Lung (tissue), 17 donors: ENCODE measurements at places on chromosomes 2 and 18. TPM values are rescaled to one million over a fixed set of nuclear protein-coding genes. Genes with fewer than 3 reads are reported as not detected.
A peak's percentile ranks its signal among the peaks of the same experiment; 100 is the strongest.

The TACR1 gene
- total RNA-seq, result 1.6 TPM

The REG1B gene
- total RNA-seq, result 4.0 TPM

The LMAN2L gene
- total RNA-seq, result 36.3 TPM

DNA sequence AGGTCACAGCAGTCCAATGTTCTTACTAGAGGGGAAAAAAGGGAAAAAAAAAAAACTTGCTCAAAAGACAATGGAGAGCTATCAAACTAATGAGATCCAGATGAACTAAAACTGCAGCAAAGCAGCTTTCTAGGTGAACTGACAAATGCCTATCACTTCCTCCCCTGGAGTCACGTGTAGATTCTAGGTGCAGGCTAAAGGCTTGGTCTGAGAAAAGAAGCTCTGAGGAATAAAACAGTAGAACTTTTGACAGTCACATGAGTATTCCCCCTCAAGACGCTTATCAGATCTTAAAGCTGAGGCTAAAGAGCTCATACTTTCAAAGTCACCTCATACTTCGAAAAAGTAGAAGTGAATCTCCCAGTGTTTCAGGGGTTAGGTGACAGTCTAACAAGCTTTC lies 42.3 kb downstream of the SMAD2 start:
- DNase-seq, result no peak
- H3K27me3 ChIP-seq, result no peaks in the 10 kb centered on the region
- peaks cover 3% of the 10 kb centered on the region for H3K36me3 ChIP-seq
- H3K4me3 ChIP-seq, result no peak overlapping the region

The EFR3B gene
- total RNA-seq, result 6.1 TPM

DNA sequence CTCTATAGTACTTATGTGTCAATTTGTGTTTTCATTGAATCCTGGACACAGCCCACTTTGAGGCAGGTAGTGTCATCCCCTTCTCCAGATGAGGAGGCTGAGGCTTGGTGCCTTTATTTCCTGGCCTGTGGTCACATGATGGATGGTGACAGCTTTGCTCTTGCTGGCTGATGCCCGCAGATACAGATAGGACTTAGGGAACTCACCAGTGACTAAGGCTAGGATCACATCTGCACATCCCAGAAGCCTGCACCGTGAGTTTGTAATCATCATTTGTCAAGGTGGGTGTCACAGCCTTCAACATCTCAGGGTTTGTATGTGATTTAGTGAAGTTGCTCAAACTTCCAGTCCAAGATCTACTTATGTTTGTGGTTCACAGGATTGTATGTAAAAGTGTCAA lies 295.1 kb upstream of the RAB12 start:
- H3K4me1 ChIP-seq, result no peaks in the 10 kb centered on the region
- no peaks in the 10 kb centered on the region for H3K27me3 ChIP-seq
- no peak overlapping the region for H3K27ac ChIP-seq
- H3K4me3 ChIP-seq, result no peak overlapping the region

DNA sequence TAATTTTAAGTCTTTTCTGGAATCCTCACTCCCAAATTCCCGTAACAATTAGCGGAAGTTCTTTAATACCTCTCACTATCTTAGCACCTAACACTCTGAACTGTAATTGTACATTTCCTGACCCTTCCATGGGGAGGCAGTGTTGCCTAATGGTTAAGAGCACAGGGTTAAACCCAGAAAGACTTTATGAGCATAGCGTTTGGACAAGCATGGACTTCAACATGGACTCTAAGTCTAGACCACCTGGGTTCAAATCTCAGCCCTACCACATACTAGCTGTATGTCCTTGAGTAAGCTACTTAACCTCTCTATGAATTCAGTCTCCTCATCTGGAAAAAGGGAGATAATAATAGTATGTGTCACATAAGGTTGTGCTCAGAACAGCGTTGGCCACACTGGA lies 13.0 kb downstream of the ANTXR1 start:
- H3K4me3 ChIP-seq, result no peak overlapping the region
- DNase-seq, result no peak
- no peak overlapping the region for H3K27ac ChIP-seq

The CPSF3 gene
- total RNA-seq, result 23.7 TPM

DNA sequence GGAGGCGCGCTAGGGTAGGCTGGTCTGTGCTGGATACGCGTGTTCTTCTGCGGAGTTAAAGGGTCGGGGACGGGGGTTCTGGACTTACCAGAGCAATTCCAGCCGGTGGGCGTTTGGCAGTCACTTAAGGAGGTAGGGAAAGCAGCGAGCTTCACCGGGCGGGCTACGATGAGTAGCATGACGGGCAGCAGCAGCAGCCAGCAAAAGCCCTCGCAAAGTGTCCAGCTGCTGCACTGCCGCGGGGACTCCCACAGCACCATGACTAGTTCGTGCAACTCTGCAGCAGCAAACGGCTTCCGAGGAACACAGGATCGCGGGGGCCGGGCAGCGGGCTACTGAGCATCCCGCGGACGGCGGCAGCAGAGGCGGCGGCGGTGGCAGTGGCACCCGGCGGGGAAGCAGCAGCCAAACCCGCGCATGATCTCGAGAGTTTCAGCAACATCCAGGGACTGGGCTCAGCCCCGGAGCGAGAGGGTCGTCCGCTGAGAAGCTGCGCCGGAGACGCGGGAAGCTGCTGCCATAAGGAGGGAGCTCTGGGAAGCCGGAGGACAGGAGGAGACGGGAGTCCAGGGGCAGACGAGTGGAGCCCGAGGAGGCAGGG lies 368 bp downstream of the TMEFF2 start:
- H3K4me1 ChIP-seq, result no peaks in the 10 kb centered on the region
- DNase-seq, result peak; percentile 31
- H3K36me3 ChIP-seq, result no peaks in the 10 kb centered on the region
- H3K27me3 ChIP-seq, result peaks cover 2% of the 10 kb centered on the region

DNA sequence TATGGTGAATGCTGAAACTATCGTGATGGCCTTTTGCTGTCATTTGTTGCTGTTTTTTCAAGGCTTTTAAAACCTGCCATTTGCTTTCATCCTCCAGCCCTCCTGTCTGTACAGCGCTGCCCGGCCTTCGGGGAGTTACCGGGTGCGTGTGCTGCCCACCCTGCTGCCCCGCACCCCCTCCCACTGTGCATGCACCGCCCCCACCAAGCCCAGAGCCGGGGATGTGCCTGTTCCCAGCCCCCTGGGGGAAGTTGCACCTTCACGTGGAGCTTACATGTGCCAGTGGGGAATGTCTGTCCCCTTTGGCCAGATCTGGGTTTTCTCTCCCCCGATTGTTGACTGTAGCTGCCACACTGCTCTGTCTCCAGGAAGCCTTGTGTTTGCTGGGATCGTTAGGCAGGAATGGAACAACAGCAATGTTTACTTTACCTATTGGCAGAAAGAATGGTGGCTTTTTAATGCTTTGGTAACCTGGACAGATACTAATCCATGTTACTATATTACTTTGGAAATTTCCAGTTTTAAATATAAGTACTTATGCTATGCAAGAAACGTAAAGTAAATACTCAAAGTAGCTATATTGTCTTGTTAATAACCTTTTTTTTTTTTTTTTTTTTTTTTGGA lies 64.8 kb upstream of the RBM44 start:
- peaks cover 8% of the 10 kb centered on the region for H3K36me3 ChIP-seq
- DNase-seq, result peak; percentile 26
- H3K27ac ChIP-seq, result peak overlapping the region; percentile 74
- peaks cover 24% of the 10 kb centered on the region for H3K4me1 ChIP-seq

DNA sequence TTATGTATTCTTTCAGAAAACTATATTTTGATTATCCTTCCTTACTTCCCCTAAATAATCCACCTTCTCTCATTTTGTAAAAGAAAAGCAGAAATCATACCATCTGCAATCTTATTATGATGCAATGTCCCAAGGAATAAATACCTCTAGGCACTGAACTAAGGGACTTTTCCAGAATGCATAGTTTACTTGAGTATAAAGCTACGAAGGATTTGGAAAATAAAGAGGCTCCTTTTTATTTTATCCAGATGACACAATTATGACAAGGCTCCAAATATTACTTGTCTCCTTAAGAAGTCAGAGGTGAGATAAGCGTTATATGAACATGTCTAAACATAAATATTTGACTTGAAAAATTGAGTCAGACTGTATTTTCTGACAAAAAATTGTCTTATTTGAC lies 72.1 kb downstream of the COL3A1 start:
- H3K4me3 ChIP-seq, result no peak overlapping the region
- DNase-seq, result no peak
- no peak overlapping the region for H3K27ac ChIP-seq
- no peaks in the 10 kb centered on the region for H3K27me3 ChIP-seq

- peaks cover 3% of the 10 kb centered on the region for H3K4me1 ChIP-seq
- DNase-seq, result peak; percentile 77
- H3K4me3 ChIP-seq, result no peak within 1 kb of the TSS
- no peak within 1 kb of the TSS for H3K27ac ChIP-seq
These were observed at the start of gene SULT1C2 for GRCh38 chr2:108288534-108289106. TSS of gene SULT1C2 (plus strand) at chr2:108288895. CDS start at chr2:108293668, 4,773 bp downstream.

The SERPINB11 gene
- not detected for total RNA-seq

GRCh38 chr2:180061085-180061484 lies 54.0 kb upstream of the CWC22 start:
- H3K4me3 ChIP-seq, result no peak overlapping the region
- no peaks in the 10 kb centered on the region for H3K36me3 ChIP-seq
- H3K27me3 ChIP-seq, result no peaks in the 10 kb centered on the region

GRCh38 chr2:40105593-40105992 lies 326.5 kb upstream of the THUMPD2 start:
- H3K27ac ChIP-seq, result no peak overlapping the region
- no peak for DNase-seq
- H3K27me3 ChIP-seq, result no peaks in the 10 kb centered on the region
- no peaks in the 10 kb centered on the region for H3K4me1 ChIP-seq
- no peak overlapping the region for H3K4me3 ChIP-seq

The DAW1 gene
- total RNA-seq, result 9.2 TPM

GRCh38 chr2:46849046-46849715 lies 66.4 kb downstream of the MCFD2 start:
- peaks cover 55% of the 10 kb centered on the region for H3K4me1 ChIP-seq
- H3K27ac ChIP-seq, result peak overlapping the region; percentile 73
- H3K27me3 ChIP-seq, result no peaks in the 10 kb centered on the region
- no peaks in the 10 kb centered on the region for H3K36me3 ChIP-seq
- no peak overlapping the region for H3K4me3 ChIP-seq

- no peaks in the 10 kb centered on the region for H3K27me3 ChIP-seq
- H3K4me1 ChIP-seq, result no peaks in the 10 kb centered on the region
- DNase-seq, result peak; percentile 50
These were observed 41.5 kb downstream of the SCTR start for GRCh38 chr2:119482481-119483394.

The POTEC gene
- not detected for total RNA-seq

- no peaks in the 10 kb centered on the region for H3K36me3 ChIP-seq
- no peak overlapping the region for H3K4me3 ChIP-seq
- H3K27ac ChIP-seq, result no peak overlapping the region
- H3K27me3 ChIP-seq, result no peaks in the 10 kb centered on the region
- no peaks in the 10 kb centered on the region for H3K4me1 ChIP-seq
These were observed 37.5 kb downstream of the KCNS3 start for GRCh38 chr2:17915811-17916518.

DNA sequence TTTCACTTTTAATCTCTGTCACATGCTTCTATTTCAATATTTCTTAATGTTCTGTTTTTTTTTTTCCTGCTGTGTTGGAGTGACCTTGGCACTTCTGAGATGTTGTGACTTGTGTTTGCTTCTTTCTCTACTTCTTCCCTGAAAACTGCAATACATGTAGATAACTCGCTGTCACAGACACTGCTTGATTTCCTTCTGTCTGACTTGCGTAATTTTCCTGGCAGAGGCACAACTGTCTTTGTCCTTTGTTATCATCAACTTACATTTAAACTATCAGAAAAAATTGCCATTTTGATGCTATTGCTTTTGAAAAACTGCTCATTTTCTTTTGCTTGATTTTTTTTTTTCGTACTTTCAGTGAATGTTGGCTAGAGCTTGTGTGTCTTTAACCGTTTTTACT lies 69.0 kb downstream of the BABAM2 start:
- H3K36me3 ChIP-seq, result no peaks in the 10 kb centered on the region
- peaks cover 22% of the 10 kb centered on the region for H3K4me1 ChIP-seq
- peak; percentile 83 for DNase-seq
- H3K27me3 ChIP-seq, result no peaks in the 10 kb centered on the region

The DOK1 gene
- 34.5 TPM for total RNA-seq

The ZFAND2B gene
- total RNA-seq, result 28.2 TPM

DNA sequence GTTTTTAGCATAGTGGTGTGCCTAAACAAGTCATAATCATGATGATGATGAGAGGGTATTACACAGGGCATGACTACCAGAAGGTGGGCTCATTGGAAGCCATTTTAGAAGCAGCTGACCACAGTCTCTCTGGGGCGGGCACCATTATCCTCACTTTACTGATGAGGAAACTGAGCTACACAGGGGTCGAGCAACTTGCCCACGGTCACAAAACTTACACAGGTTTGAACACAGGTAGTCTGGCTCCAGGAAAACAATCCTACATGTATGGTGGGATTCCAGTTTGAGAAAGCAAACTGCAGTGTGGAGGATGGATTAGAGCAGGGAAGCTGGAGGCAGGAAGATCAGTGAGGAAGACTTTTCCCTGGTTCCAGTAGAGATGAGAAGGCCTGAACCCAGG lies 6.2 kb downstream of the RHOB start:
- H3K4me1 ChIP-seq, result peaks cover 19% of the 10 kb centered on the region
- no peaks in the 10 kb centered on the region for H3K27me3 ChIP-seq
- peaks cover 3% of the 10 kb centered on the region for H3K36me3 ChIP-seq

DNA sequence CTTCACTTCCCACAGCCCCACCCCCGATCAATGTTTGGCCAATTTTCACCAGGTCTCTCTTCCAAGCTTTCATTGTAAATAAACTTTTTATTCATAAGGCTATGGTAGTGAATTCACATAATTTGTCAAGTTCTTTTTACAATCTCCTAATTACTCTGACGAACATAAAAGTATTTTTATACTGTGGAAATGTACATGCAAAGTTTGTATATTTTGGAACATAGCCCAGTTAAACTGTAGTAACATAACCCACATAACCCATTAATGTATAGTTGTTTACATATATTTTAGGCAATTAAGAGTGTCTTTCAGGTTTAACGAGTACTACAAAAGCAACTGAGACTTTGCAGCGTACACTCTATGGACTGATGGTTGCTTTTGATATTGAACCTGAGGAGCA lies 228.3 kb upstream of the ERBB4 start:
- no peak overlapping the region for H3K4me3 ChIP-seq
- no peak for DNase-seq
- no peaks in the 10 kb centered on the region for H3K36me3 ChIP-seq
- no peaks in the 10 kb centered on the region for H3K4me1 ChIP-seq
- H3K27ac ChIP-seq, result no peak overlapping the region

GRCh38 chr2:12861344-12861930 lies 144.7 kb downstream of the TRIB2 start:
- no peak overlapping the region for H3K4me3 ChIP-seq
- H3K36me3 ChIP-seq, result no peaks in the 10 kb centered on the region
- no peaks in the 10 kb centered on the region for H3K27me3 ChIP-seq
- DNase-seq, result no peak
- H3K4me1 ChIP-seq, result no peaks in the 10 kb centered on the region
